ENCODE measurements at places on chromosomes 12 and 14. TPM values are rescaled to one million over a fixed set of nuclear protein-coding genes. Genes with fewer than 3 reads are reported as not detected.
A peak's percentile ranks its signal among the peaks of the same experiment; 100 is the strongest.

Gene KCNC2
- 0.32 TPM for total RNA-seq

Gene C1S
- 196 TPM for total RNA-seq

Gene DHH
- total RNA-seq: 2.3 TPM

Gene AHNAK2
- total RNA-seq: 14.5 TPM

Gene VPS33A
- 17.0 TPM for total RNA-seq

Gene SYNDIG1L
- not detected for total RNA-seq

Gene TMEM132C
- total RNA-seq: 11.1 TPM

Gene ACRBP
- 1.1 TPM for total RNA-seq

Gene P2RX4
- total RNA-seq: 14.6 TPM

DNA sequence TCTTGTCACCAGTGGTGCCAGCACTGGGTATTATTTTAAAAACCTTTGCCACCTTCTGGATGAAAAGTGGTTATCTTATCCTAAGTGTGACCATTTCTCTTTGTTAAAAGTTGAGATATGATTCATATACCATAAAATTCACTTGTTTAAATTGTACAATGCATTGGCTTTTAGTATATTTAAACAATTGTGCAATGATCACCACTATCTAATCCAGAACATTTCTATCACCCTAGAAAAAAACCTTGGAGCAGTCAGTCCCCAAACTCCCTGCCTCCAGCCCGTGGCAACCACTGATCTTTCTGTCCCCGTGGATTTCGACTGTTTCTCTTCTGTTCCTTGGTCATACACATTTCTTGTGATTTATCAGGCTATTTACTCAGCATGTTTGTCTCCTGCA lies 28.3 kb downstream of the SH2B3 start:
- no peak for DNase-seq

- no peak for DNase-seq
Observed at GRCh38 chr12:57001448-57001906, 4.9 kb downstream of the ZBTB39 start.

GRCh38 chr12:53618275-53618674 lies 7.9 kb downstream of the ATF7 start:
- DNase-seq: no peak

- DNase-seq: no peak
Observed at GRCh38 chr12:104741077-104741476, 217.0 kb downstream of the SLC41A2 start.

GRCh38 chr12:131506426-131506825 lies 204.5 kb upstream of the SFSWAP start:
- DNase-seq: no peak

DNA sequence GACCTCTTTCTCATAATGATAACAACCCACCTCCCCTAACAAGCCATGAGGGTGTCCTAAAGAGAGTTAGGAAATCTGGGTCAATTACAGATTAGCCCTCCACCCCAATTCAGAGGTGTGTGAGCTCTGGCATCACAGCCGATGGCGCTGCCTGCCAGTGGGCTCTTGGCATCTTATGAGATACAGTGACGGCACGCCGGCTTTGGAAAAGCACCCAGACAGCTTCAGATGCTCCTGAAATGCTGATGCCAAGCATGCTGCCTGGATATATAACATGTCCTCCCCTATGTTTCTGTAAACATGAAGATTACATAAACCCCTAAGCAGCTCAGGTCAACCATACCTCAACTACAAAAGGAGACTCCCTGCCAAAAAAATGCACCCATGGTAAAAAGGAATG lies 152.6 kb downstream of the TTC7B start:
- DNase-seq: no peak

GRCh38 chr14:70555890-70556289 lies 21.1 kb upstream of the ADAM20 start:
- DNase-seq: no peak

DNA sequence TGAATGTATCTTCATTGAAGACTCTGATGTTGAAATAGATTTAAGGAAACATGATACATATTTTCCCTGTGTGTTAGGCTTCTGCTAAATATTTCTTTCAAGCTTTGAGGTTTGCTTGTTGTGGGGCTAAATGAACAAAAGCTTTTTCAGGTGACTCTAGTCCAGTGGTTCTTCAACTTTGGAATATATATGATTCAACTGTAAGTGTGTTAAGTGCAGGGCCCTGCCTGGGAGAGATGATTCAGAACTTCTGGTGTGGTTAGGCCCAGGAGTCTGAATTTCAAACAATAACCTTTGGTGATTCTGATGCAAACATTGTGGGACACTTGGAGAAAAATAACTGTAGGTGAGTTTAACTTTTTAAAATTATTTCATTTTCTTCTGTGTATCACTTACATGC lies 93.0 kb downstream of the TRHDE start:
- no peak for DNase-seq

DNA sequence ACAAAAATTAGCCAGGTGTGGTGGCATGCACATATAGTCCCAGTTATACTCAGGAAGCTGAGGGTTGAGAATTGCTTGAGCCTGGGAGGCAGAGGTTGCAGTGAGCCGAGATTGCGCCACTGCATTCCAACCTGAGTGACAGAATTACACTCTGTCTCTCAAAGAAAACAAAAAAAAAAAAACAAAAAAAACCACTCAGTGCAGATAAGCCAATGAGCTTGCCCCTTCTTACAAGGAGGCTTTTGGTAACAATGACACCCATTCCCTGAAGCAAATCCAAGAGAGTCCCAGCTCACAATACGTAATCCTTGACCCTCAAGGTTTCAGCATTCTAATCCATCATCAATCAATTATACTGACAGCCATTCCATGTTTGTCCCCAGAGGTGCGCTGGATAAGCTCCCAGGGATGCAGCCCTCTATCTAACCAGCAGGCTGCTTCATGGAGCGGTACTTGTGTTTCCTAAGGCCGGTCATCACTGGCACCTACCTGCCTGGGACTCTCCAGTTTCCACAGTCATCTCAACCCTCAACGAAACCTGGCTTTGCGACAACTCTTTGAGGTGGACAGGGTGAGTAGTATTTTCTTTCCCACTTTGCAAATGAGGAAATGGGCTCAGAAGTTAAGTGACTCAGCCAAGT lies 12.4 kb downstream of the GCN1 start:
- no peak for DNase-seq

GRCh38 chr14:77231721-77232120 lies 39.3 kb downstream of the NGB start:
- DNase-seq: no peak

DNA sequence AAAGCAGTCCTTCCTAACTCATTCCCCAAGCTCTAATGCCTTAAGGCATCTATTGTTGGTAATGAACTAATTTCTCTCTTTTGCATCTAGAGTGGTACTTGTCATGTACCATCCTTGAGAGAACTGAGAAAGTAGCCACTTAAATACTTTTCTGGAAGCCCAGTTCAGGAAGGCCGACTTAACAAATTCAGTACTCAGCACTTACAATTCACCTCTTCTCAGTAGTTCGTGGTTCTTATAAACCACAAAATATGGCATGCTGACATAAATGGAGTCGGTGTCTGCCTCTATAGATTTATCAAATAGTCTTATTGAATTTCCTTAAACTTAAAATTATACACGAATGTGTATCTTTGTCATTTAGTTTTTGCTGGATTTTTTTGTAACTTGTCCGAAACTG lies 9.4 kb upstream of the COCH start:
- no peak for DNase-seq

DNA sequence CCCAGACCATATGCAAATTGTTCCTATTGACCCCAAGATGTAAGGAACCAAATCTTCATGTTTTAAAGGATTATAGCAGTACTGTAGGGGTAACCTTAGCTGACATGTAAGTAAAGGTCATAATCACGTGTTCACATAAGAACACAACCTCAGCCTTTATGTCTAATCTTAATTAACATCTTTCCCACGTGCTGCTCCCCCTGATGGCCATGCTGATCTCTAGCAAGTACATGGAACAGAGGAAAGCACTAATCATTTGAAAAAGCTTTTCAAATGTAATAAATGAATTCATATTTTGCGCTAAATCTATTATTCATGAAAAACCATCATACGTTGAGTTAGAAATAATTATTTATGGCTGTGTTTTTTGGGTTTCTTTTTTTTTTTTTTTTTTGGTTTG lies 30.5 kb upstream of the ITPR2 start:
- no peak for DNase-seq

DNA sequence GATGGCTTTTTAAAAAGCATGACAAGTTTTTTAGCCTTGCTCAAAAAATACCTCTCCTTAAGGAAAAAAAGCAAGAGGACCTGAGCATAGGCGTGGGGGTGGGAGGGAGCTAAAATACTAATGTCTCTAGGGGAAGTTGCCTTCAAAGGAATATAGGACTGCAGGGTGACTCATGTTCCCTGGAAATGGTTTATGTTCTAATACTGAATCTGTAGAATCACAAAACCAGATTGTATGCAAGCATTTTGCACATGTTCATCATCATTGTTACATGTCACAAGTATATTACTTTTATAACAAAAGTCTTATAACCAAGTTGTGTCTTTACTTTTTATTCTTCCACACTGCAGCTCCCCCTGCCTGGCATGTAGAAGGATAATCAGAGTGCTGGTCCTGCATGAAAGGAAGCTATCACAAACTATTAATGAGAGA lies 36.6 kb downstream of the GPR135 start:
- DNase-seq: no peak

GRCh38 chr12:84421103-84421502 lies 491.5 kb downstream of the SLC6A15 start:
- no peak for DNase-seq

- DNase-seq: no peak
Observed at GRCh38 chr12:49345825-49346658, 646 bp upstream of the DNAJC22 start.

DNA sequence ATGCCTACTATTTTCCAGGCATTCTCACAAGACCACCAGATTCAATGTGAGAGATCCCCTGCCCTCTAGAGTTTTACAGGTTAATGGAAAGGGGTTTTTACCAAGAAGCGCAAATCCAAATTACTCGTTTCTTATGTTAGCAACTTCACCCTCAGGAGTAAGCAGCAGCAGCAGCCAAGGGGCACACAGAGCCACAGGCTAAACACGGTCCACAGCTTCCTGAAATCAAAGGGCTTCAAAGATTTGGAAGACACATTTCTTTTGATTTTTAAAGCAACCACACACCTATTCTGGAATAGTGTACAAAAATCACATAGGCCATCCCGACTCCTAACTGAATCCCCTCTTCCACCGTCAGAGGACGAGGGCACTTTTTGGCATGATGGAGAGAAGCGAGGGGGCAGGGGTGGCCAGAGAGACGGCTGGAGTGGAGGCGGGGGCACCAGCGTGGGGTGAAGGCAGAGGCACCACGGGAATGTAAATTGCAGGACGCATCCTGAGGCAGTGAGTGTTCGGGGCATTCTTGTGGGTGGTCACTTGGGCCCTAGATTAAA lies 107.0 kb downstream of the ARF6 start:
- DNase-seq: no peak

DNA sequence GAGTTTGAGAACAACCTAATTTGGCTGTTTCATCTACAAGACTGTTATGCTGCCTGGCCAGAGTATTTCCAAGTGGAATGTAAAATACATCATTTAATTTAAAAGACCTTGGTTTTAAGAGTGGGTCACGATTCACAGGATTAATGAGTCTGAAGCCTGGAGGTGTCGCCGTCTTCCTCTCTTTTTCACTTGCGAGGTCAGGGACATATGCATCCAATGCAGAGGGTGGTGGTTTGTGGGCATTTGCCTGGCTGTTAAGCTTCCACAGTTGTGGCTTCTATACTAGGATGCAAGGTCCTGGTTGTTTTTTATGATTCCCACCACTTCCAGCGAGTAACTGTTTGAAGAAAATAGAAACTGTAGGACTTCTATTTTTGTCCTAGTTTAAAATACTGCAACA lies 22.8 kb upstream of the RASSF3 start:
- DNase-seq: no peak

DNA sequence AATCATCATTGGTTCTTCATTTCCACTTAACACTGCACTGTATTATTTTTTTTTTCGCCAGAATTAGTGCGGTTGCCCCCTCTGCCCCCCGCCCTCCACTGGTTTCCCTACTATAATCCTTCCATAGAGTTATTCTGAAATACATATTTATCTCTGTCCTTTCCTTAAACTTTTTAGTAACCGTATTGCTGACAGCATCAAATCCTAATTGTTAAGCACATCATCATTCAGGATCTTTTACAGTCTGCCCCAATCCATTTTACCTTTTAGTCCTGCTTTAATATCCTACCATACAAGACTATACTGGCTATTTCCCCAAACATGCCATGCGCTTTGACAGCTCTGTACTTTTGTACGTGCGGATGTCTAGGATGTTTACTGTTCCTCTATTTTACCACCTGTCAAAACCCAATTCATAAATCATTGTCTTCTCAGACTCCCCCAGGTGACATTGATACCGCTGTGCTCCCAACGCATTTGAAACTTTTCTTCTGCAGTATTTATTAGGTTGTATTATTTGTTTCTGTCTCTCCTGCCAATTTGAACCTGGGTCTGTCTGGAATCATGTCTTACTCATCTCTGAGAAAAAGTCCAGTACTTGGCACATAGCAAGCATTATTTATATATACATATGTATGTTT lies 1.0 kb downstream of the FGFR1OP2 start:
- DNase-seq: no peak

GRCh38 chr14:83300476-83301064 lies 1766.9 kb upstream of the SEL1L start:
- peak; percentile 6 for DNase-seq

- DNase-seq: no peak
Observed at GRCh38 chr12:94079566-94080340, 68.6 kb upstream of the PLXNC1 start.

DNA sequence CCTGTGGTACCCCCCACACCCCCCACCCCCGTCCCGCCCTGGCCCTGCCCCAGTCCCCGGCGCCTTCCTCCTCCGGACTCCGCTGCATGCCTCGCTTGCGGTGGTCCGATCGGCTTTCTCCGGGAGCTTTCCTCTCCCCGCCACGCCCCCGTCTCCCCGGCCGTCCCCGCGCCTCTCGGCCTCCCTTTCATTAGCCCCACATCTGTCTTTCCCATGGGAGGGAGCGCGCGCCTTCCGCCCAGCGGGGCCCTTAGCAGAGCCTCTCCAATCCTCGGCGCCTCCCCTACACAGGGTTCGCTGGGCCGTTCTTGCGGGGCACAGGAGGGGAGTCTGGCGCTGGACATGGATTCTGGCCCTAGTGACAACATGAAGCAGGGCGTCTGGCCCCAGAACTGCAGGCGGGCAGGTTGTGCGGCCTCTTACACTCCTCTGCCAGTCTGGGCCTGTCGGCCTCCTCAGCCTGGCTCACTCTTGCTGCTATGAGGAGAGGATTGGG lies 1.5 kb upstream of the EFS start:
- DNase-seq: peak; percentile 81

- DNase-seq: no peak
Observed at GRCh38 chr14:79225815-79226214, 985.5 kb downstream of the DIO2 start.

- DNase-seq: no peak
Observed at GRCh38 chr14:63647696-63648410, 6.2 kb upstream of the WDR89 start.

DNA sequence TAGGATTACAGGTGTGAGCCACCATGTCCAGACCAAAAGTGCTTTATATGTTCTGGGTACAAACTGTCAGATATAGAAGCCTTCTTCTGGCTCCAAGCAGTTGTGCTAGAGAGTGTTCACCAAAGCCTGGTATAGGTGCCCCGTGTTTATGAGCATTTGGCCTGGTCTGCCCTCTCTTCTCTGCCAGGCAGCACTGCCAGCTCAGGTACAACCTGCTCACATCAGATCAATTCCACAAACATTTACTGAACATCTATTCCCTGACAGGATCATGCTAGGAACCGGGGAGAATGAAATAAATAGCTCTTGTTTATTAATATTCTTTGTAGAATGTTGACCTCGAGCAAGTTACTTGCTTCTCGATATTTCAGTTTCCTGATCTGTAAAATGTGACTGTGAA lies 20.0 kb upstream of the SOCS2 start:
- no peak for DNase-seq

GRCh38 chr14:50667684-50667995 lies 466 bp downstream of the SAV1 start:
- DNase-seq: no peak

GRCh38 chr12:49881415-49882247 lies 22.1 kb downstream of the FAIM2 start:
- DNase-seq: no peak
